Chondrocyte (in vitro differentiated cells): ENCODE measurements at places on chromosomes 16 and 17. TPM values are rescaled to one million over a fixed set of nuclear protein-coding genes. Genes with fewer than 3 reads are reported as not detected.

TENT4B gene
- total RNA-seq: 8.4 to 9.8 TPM (median 9.2 TPM) in 3 replicates

IL17C gene
- not detected in 3 replicates for total RNA-seq

DNA sequence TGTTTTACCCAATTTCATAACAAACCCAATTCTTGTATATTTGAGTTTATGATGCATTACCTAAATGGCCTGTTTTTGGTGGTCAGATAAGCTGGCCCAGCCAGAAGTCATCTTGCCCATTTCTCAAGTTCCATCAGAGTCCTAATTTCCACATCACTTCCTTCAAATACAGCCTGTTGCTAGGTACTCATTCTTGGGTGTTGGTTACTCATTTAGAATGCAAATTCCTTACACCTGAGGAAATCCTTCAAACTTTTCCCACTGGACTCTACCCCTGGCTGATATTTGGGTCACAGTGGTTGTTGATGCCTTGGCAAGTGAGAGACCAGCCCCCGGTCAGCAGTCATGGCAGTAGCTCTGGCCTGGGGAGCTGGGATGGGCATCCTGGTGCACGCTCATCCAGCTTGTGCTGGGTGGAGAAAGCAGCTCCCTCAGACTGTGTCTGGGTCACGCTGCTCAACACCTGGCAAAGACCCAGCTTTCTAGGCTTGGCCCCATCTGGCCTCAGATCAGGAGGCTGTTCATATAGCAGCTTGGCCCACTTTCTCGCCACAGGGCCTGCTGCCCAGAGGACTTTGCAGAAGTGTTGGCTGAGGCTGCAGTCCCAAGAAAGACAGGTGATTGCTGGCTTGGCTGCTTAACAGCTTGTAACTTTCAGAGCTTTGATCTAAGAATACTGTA, 25.8 kb downstream of the WSB1 start:
- no peak for DNase-seq

- DNase-seq: no peak
These were observed 56.9 kb downstream of the PIGL start for GRCh38 chr17:16273929-16274339.

GRCh38 chr17:77210946-77211541, 70.3 kb downstream of the SEC14L1 start:
- peak; percentile 63 for DNase-seq

CDC27 gene
- total RNA-seq: 121 to 133 TPM (median 128 TPM) in 3 replicates

DNA sequence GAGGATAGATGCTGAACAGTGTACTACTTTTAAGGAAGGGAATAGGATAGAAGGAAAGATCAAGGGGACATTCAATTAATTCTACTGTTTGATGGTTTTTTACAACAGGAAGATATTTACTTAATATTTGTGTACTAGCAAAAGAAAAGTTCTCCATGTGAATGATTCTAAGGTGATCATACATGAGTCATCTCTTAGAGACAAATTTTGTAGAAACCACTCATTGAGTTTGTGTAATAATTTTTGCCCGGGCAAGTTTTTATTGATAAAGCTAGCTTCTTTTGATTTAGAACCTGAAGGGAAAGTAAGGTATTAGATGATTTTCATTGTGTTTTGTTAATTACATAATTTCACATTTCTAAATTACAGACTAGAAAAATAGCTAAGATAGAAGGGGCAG, 172.8 kb upstream of the PSMD7 start:
- DNase-seq: no peak

- DNase-seq: no peak
These were observed 34.1 kb downstream of the HIC1 start for GRCh38 chr17:2089021-2089422.

DNA sequence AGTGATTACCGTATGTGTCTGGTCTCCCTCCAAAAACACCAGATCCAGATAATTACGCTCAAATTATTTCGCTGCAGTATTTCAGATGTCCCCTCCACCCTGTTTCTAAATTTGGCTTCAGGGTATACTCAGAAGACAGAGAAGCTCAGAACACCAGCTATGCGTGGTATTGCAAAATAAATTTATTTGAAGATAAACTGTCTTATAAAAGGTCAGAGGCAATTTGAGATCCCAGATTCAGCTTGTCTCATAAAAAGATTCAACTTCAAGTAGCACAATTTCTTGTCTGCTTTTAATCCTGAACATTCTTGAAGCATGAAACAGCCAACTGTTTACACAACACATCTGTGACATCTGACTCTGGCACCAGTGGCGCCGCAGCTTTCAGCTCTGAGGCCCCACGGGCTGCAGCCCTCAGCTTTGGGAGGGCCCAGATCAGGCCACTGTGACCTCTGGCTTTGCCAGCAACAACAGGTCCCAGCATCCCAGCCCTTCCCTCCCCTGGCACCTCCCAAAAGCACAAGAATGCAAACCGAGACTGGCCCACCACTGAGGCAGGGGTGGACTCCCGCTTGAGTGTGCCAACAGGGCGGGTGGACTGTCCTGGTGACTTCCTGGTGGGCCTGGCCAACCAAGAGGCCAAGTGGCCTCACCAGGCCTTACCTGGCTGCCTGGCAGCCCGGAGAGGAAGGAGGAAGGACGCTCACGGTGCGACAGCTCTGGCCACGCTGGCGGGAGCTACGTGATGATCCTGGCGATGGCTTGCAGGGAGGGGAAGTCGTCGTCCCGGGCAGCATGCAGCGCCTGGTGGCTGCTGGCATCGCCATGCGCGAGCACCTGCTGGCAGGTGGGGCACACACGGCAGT, 8.0 kb downstream of the SYNGR3 start:
- no peak for DNase-seq

KRT13 gene
- not detected in 3 replicates for total RNA-seq

DNA sequence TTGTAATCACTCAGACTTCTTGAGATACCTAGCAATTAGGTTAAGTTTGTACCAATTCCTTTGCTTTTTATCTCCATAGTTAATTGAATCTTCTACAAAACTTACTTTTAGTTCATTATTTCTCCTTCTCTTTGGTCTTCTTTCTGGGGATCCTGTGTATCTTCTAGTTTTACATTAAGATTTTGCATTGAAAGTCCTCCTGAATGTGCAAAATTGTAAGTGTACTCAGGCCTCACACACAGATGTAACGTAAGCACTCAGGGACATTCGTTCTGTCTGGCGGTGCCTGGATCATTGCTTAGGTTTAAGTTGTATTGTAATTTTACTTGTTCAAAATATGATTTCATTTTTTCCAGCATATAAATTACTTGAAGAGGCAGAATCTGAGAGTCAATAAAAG, 222.6 kb upstream of the CPHXL start:
- no peak for DNase-seq

GRCh38 chr17:60845012-60845411, 167.4 kb downstream of the BCAS3 start:
- DNase-seq: no peak

ITGB4 gene
- total RNA-seq: 5.2 to 52.3 TPM (median 5.6 TPM) in 3 replicates
